ENCODE measurements at places on chromosomes 12 and 14.

GRCh38 chr12:113231235-113232088 is 10.2 kb downstream of the TPCN1 start:
- DNase-seq, result no peak

DNA sequence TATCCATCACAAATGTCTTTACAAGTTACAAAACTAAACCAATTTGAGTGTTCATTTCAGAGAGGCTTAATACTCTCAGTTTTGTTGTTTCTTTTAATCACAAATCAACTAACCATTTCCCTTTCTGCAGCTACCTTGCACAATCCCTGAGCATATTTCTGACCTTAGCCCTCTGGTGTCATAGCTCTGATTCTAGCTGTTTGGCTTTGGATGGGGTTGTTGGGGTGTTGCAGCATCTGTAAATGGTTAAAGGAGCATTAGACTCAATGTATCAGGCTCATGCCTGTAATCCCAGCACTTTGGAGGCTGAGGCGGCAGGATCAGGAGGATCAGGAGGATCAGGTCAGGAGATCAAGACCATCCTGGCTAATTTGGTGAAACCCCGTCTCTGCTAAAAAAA is 461.4 kb downstream of the NRXN3 start:
- DNase-seq, result no peak

- DNase-seq, result no peak
These were observed 45.6 kb downstream of the FANCM start for GRCh38 chr14:45181329-45181728.

DNA sequence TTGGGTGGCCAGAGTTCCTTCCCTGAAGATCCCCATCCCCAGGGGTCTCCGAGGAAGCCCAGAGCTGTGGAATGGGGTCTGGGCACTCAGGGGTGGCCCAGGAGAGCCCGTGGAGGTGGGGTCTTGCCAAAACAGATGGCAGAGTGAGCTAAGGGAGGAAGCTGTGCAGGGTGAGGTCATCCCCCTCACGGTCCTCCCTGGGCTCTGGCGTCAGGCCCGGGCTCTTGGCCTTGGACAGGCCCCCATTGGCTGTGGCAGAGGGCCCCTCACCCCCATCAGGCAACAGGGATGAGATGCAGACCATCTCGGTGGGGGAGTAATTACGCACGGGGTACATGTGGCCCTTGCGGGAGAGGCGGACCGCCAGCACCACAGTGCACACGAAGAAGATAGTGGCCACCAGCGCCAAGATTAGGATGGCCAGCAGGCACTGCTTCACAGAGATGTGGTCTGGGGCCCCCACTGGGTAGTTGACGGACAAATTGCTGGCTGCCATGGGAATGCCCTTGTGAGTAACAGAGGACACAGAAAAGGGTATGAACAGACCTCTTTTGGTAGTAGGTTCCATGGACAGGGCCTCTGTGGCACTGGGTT is 10.7 kb downstream of the SELPLG start:
- no peak for DNase-seq

- DNase-seq, result no peak
These were observed 288.5 kb upstream of the RTL1 start for GRCh38 chr14:101191721-101192660.

- DNase-seq, result no peak
These were observed 117.7 kb downstream of the ZFP36L1 start for GRCh38 chr14:68675233-68675577.

DNA sequence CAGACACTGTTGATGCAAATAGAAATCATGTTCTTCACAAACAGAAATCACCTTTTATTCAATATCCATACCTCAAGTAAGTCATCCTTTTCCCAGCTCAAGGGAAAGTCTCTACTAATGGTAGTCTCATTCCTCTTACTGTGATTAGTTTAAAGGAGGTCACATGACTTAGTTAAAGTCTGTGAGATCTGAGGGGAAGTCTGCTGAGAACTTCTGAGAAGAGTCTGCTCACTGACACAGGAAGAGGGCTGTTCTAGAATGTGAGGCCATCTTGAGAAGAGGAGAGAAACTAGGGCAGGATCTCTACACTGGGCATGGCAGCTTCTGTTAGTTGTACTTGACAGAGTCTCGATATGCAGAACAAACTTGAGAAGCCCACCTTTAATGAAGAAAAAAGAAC is 146.8 kb downstream of the C12orf42 start:
- DNase-seq, result no peak

- DNase-seq, result no peak
These were observed 77.9 kb upstream of the PLXNC1 start for GRCh38 chr12:94070520-94070919.

GRCh38 chr12:113815031-113815430 is 151.1 kb downstream of the RBM19 start:
- no peak for DNase-seq

GRCh38 chr12:112182499-112182898 is 57.1 kb downstream of the TRAFD1 start:
- DNase-seq, result no peak

- no peak for DNase-seq
These were observed 18.0 kb downstream of the LRTM2 start for GRCh38 chr12:1838205-1838993.

DNA sequence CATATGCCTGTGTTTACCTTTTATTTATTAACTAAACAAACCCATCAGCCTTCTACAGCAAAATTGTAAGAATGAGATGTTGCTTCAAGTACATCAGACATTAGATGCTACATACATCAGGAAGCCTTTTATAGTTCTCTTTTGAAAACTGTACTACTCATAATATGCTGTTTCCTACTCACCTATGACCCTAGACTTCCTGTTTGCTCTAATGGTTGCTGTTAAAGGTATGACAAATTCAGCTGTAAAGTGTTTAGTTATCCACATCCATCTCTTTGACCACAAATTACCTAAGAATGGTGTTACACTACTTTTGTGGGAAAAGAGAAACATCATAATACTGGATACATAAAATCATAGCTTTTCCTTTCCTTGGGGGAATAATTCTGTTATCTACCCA is 220.0 kb downstream of the RAD51B start:
- no peak for DNase-seq

DNA sequence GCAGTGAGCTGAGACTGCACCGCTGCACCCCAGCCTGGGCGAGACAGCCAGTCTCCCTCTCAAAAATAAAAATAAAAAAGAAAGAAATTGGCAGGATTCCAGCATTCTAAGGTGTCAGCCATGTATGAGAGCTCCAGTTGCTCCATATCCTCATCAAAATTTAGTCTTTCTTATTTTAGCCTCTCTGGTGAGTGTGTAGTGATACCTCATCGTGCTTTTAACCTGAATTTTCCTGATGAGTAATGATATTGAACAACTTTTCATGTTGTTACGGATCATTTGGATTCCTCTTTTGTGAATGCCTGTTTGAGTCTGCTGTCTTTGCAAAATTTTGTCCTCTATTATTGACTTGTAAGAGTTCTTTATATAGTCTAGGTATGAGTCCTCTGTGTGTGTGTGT is 28.5 kb downstream of the CCDC60 start:
- no peak for DNase-seq

DNA sequence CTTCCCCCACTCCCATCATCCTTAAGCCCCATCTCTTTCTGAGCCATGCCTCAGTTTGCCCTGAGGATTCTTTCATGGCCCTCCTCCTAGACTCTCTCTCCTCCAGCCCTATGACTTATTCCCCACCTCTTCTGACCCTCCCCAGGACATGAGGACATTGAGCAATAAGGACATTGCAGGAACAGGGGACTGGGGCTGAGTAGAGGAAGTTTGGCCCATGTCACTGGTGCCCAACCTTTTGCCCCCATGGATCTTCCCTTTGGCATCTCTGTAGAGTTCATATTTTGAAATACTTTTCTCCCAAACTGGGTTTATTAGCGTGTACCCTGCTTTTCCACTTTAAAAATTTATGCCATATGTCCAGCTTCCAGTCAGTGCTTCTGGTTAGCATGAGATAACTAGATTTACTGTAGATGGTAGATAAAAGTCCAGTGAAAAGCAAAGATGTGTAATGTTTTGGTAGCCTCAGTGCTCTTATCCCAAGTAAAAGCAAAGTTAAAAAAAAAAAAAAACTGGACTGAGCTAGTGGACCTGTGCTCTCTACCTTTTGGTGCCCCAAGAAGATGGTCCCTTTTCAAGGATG is 6.1 kb upstream of the LRP1-AS start:
- DNase-seq, result no peak

- peak; percentile 89 for DNase-seq
These were observed 8.9 kb downstream of the VAMP1 start for GRCh38 chr12:6461401-6462233.

DNA sequence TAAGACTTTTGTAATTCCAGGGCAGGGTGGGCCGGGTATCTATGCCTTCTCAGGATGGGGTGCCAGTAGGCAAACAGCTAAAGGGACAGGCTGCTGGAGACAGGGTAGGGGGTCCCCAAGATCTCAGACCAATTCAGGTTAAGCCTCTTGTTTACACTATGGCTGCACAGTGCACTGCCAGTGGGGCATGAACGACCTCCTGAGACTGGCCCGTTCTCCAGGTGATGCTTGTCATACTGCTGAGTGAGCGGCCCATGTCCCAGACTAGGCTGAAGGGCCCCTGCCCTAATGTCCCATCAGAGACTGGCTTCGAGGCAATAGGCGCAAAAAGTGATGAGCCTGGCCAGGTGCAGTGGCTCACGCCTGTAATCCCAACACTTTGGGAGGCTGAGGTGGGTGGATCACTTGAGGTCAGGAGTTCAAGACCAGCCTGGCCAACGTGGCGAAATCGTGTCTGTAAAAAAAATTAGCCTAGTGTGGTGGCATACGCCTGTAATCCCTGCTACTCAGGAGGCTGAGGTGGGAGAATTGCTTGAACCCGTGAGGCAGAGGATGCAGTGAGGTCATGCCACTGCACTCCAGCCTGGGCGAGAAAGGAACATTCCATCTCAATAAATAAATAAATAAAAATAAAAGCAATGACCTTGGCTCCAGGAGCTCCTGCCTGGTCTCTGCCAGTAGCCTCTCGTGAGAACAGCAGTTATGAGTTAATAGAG is 12.6 kb downstream of the SLC25A29 start:
- no peak for DNase-seq

GRCh38 chr12:95417372-95417771 is 56.6 kb upstream of the METAP2 start:
- no peak for DNase-seq

- DNase-seq, result no peak
These were observed 69.1 kb downstream of the ARL6IP4 start for GRCh38 chr12:123049398-123050240.

DNA sequence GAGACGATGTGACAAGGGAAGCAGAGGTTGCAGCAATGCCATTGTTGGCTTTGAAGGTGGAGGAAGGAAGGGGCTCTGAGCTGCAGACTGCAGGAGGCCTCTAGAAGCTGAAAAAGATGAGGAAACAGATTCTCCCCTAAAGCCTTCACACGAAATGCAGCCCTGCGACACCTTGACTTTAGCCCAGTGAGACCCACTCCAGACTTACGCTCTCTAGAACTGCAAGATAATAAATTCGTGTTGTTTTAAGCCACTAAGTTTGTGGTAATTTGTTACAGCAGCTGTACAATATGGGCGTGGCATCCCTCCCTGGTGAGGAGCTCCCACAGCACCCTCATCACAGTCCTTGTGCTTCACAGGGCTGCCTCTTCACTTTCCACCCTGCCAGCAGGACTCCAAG is 53.2 kb downstream of the GOLGA5 start:
- DNase-seq, result no peak

GRCh38 chr12:44433659-44434058 is 442.5 kb downstream of the NELL2 start:
- DNase-seq, result no peak

- DNase-seq, result no peak
These were observed 9.8 kb downstream of the DHRS1 start for GRCh38 chr14:24289649-24290280.

GRCh38 chr14:56122301-56122700 is 4.1 kb downstream of the PELI2 start:
- DNase-seq, result no peak

DNA sequence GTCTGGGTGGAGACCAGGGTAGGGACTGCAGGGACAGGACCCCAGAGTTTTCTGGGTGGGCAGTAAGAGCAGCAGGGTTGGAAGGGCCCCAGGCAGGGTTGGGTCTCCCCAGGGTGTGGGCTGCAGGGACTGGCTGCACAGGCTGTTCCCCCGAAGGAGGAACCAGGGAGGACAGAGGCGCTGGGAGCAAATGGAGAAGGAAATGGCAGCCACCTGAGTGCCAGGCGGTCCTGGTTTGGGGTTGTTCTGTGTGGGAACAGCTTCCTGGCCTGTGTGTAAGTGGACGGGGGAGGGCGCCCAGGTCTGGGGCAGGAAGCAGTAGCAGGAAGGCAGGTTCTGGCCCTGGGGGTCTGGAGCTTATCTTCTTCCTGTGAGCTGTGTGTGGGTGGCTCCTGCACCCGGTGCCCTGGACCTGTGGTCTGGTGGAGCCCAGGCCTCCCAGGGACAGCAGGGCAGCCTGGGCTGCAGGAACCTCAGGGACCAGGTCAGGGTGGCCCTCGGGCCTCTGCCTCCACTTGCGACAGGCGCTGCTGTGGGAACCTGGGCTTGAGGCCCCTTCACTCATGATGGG is 372.8 kb downstream of the TMEM121 start:
- DNase-seq, result no peak

DNA sequence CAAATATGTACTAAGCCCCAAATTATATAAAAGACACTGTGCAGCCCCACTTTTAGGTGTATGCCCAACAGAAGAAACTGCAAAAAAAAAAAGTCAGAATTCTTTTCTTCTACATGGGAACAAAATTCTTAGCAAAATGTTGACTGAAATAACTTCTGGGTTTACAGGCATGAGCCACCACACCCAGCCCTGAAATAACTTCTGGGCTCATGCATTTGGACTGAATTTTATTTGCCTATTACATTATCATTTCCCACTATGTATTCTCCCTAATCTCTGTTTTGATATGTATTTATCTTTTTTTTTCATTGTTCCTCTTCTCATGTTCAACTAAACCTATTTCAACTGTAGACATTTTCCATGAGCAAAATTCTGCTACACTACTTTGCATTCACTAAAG is 169.2 kb downstream of the GRIN2B start:
- DNase-seq, result no peak

- DNase-seq, result no peak
These were observed 10.4 kb downstream of the ITPK1 start for GRCh38 chr14:93105362-93105761.

DNA sequence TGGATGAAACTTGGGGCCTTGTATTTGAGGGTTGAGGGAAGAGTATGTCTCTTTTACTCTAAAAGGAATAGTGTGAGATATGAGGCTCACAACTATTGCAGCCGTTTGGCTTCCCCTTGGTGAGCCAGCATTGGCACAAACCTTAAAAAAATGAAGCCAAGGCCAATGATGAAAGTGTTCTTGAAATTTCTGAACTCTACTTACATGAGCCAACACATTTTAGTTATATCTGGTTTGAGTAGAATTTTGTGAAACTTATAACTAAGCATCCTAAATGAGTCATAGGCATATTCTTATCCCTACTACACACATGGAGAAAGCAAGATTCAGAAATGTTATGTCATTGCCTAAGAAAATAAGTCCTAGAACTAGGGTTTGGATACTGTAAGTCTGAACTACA is 55.3 kb upstream of the ACSS3 start:
- no peak for DNase-seq

- no peak for DNase-seq
These were observed 367.1 kb upstream of the FAR2 start for GRCh38 chr12:28781671-28782652.

- no peak for DNase-seq
These were observed 339.5 kb downstream of the AEBP2 start for GRCh38 chr12:19778797-19779196.

All from CD4-positive, alpha-beta T cell treated with Interleukin-6 at 100 ng/mL for 8 hours (primary cell).